Activated CD4-positive, alpha-beta memory T cell treated with anti-CD3 and anti-CD28 coated beads for 36 hours (primary cell): ENCODE measurements at places on chromosomes 1 and 21.

GRCh38 chr1:19877181-19877750 lies 4.9 kb upstream of the OTUD3 start:
- no peak for DNase-seq

- DNase-seq, result no peak
These were observed 88.9 kb upstream of the HAO2 start for GRCh38 chr1:119279456-119280381.

DNA sequence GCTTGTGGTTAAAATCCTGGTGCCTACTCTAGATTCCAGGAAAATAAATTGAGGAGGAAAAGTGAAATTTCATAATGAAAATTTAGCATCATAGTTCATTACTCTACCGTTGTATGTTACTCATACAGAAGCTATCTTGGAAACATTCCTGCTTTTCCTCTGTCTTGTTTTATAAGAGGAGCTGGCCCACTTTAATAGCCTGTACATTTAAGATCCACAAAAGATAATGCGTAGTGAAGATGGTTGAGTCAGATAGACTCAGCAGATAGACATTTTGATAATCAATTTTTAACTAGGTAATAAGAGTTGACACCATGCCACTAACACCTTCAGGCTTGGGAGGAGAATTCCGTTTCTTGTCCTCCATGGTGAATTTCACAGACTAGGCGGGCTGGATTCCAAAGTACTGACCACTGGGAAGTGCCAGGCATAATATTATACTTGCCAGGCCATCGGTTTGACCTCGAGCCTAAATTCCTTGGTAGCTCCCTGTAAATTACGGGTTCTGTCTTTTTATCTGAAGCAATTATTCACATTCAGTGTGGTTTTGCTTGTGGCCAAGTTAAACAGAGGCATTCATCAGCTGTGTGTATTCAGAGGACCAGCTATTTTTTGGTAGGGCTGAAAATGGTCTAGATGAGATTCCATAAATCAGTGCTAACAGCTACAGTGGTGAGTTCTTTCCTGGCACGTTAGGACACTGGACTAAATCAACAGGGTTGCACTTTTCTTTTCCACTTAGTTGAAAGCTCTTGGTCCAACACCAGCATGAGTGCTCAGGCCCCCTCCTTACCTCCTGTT lies 111.9 kb upstream of the KAZN start:
- no peak for DNase-seq

DNA sequence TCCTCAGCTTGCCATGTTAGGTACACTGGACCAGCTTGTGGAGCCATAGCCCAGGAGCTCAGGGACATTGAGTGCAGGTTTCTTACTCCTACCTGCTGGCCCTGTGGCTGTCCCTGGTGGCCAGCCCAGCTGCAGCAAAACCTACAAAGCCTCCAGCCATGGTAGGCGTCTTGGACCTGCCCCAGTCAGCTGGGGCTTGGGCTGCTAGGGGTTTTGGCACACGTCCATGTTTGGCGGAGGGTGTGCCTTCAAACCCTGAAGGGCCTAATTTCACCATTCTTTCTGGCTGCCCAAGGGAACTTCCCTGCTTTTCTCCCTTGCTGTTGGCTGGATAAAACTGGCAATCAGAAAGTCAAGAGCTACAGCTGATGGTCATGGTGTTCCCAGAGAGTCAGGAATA lies 25.4 kb downstream of the HMGCS2 start:
- no peak for DNase-seq

DNA sequence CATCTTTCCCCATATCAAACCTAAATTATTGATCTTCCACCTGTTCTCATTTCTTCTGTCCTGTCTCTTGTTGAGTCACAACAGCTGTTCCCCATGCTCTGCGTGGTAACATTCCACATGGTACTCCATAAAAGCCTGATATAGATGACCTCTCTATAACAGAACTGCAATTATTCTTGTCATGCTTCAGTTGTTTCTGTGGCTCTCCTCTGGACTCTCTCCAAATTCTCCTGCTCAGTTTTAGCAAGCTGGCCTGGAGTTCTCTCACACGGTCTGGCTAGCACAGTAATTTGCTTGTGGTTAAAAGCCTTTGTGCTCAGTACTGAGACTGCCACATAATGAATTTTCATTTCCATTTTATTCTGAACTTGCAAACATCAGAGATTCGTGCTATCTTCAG lies 10.6 kb upstream of the LRRC39 start:
- DNase-seq, result no peak

- DNase-seq, result no peak
These were observed 42.7 kb upstream of the ARHGEF16 start for GRCh38 chr1:3411806-3412205.

DNA sequence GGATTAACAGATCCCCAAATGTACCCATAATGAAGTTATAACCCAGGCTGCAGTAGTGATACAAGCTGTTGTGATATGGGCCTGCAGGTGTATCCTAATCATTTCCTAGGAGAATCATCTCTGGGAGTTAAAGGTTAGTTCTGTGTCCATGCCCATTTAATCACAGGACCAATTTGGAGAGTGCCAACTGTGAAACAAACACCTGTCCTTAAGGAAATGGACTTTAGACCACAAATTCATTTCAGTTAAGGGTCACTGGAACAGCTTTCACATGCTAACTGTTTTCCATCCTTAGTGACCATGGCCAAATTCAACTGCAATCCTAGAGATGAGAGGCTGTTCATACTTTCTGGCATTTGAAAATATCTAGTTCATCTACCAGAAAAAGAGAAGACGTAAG lies 160.9 kb downstream of the GPATCH2 start:
- DNase-seq, result no peak

- no peak for DNase-seq
These were observed 3.0 kb downstream of the FBLIM1 start for GRCh38 chr1:15761366-15762128.

DNA sequence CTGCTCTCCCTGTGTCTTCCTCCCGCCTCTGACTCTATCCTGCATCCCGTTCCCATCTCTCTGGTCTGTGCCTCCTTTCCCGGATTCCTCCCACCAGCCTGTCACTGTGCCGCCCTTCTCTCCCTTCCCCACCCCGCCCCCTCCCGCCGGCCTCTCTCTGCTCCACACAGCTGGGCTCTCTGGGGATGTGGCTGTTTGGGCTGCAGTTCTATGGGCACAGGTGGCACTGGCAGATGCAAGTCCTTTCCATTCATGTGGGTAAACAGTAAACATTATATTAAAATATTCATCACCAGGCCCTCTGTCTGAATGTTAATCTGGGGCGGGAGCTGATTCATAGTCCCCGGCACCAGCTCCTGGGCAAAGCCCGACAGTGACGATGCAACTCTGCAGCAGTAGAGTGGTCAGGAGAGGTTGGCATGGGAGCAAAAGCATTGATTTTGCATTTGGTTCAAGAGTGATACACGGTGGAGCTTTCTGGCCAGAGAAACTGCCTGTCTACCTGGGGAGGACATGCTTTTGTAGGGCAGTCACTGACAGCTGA lies 249.3 kb downstream of the TNR start:
- no peak for DNase-seq

DNA sequence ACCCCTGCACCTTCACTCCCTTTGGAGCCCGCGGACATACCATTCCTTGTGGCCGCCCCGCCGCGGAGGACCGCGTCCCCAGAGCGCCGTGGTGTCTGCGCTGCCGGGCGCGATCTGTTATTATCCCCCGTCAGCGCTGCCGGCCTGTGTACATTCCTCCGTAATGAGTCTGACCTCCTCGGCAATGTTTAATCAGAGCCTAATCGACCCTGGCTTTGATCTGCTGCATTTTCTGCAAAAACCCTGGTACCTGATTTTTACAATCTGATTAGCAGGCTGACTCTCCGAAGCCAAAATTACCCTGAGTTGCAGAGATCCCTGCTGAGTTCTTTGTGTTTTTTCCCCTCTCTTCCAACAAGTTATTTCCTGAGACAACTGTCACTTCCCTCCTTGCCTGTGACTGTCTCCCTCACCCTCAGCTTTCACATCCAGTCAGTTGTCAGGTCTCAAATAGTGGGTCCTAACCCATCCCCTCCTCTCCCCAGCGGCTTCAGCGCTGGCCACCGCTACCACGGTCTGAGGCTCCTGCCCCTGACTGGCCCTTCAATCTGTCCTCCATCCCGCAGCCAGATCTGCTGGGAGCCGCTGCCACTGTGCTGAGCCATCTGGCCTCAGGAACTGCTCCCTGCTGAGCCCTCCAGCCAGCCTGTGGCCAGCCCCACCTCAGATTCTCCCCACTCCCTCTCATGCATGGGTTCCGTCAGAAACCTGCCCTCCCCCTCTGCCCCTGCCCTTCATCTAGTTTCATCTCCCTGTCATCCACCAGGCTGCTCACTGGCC lies 53.5 kb downstream of the GLIS1 start:
- no peak for DNase-seq

GRCh38 chr1:200866521-200866920 lies 6.3 kb upstream of the GPR25 start:
- DNase-seq, result peak; percentile 81

DNA sequence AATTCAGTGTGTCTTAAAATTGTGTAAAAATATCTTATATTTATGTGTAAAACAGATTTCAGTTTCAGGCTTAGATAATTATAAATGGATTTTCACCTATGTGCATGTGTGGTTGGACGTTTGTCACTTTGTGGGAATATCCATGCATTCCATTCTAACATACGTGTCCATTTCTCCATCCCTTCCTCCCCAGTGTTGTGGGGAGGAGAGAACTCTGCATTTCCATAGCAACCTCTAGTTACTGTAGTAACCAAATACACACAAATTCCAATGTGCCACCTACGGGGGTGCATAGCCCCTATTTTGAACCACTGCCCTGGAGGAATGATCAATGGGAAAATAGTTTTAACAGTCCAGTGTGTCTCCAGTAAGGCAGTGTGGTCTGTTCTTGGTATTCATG lies 79.0 kb downstream of the RASAL2 start:
- no peak for DNase-seq

GRCh38 chr1:179824265-179824664 lies 53.3 kb downstream of the TOR1AIP2 start:
- no peak for DNase-seq

GRCh38 chr1:85396194-85396593 lies 68.8 kb downstream of the DDAH1 start:
- DNase-seq, result no peak

DNA sequence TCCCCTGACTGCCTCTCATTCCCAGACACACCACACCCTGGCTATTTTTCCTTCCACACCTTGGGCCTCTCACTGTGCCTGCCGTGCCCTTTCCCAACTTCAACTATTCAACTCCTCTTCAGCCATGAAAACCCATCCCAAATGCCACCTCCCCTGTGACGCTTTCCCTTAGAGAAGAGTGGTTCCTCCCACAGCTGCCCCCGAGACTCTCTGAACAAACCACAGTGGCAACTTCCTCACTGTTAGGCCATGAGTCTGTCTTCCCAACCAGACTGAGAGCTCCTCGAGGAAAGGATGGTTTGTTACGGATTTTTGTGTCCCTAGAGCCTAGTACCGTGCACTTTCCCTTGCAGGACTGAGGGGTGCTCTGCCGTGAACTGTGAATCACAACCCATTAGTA lies 59.2 kb downstream of the LRRN2 start:
- DNase-seq, result no peak

DNA sequence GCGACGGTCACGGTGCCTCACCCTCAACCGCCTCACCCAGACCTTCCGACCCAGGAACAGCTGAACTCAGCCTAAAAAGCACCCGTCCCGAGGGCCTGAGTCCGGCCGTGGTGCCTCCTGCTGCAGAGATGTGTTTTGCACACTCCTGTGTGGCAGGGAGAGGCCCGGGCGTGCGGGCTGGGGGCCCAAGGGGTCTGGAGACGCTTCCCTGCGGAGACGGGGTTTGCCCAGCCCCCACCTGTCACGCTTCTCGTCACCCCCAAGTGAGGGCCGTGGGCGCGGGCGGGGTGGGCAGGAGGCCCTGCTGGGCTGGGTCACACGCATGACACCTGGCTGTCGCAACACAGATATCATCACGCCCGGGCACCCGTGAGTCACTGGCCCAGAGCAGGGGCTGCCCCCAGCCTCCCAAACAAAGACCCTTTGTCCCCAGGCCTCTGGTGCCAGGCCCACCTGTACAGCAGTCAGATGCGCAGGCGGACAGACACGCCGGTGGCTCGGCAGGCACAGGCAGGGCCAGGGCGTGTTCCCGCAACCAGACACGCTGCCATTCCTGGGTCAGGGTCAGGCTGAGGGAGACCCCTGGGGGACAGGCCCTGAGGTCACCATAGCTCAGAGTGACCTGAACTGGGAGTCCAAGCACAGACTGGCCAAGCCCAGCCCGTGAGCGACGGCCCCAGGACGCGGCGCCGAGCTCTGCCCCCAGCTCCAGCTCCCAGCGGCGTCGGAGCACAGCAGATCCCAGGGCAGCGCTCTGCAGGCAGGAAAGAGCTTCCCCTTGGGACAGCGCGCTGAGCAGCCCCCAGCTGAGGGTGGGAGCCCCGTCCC lies 6.1 kb downstream of the B3GALT6 start:
- peak; percentile 44 for DNase-seq

DNA sequence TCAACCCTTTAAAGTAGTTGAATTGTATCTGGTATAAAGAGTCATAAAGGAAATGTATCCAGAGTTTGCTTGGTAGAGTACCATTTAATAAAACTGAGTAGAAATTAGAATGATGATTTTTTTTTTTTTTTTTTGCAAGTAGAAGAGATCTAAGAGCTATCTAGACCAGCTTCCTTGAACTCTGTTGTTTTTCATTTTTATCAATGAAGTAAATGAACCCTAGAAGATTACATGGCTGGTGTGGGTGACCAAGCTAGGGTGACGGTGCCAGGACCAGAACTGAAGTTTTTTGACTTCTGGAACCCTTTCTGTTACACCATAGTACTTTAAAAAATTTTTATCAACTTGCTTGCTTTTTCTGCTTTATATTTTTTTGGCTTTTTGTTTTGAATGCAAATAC lies 36.9 kb downstream of the MACO1 start:
- no peak for DNase-seq

- DNase-seq, result no peak
These were observed 89.1 kb downstream of the ITSN1 start for GRCh38 chr21:33731447-33731846.

GRCh38 chr1:59879574-59879973 lies 47.0 kb downstream of the CYP2J2 start:
- peak; percentile 49 for DNase-seq

GRCh38 chr21:17461582-17461981 lies 51.3 kb upstream of the CXADR start:
- DNase-seq, result no peak

- DNase-seq, result no peak
These were observed 217.0 kb downstream of the RWDD3 start for GRCh38 chr1:95451054-95451453.

- DNase-seq, result no peak
These were observed 32.4 kb upstream of the ENO1 start for GRCh38 chr1:8910914-8911313.

- no peak for DNase-seq
These were observed 154.8 kb downstream of the NTPCR start for GRCh38 chr1:233105225-233105624.

- DNase-seq, result no peak
These were observed 4.8 kb upstream of the SRP9 start for GRCh38 chr1:225772848-225773247.

DNA sequence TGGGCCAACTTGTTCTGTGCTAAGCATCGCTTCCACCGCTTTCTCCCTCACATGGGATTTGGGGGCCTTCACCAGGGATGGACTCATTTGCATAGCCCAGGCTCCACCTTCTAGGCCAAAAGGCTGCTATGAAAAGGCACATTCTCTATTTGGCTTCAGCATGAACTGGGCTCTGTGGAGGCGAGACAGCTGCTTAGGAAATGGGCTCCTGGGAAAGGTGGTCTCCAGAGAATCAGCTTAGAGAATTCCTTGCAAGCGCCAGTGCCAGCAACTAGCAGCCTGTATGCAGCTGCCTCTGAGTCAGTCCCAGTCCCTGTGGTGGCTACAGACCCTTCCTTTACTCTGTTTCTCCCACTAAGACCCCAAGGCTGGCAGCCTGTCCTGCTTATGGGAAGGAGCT lies 214.5 kb downstream of the HIVEP3 start:
- DNase-seq, result no peak
